ENCODE measurements at places on chromosomes 4 and X. TPM values are rescaled to one million over a fixed set of nuclear protein-coding genes. Genes with fewer than 3 reads are reported as not detected.

ETDA gene
- total RNA-seq = not detected

CDS1 gene
- 2.0 TPM for total RNA-seq

CFI gene
- 2.6 TPM for total RNA-seq

ABLIM2 gene
- total RNA-seq = 0.74 TPM

GYG2 gene
- 4.5 TPM for total RNA-seq

HS6ST2 gene
- 1.1 TPM for total RNA-seq

SLC10A4 gene
- 0.28 TPM for total RNA-seq

GJB1 gene
- not detected for total RNA-seq

SCARB2 gene
- total RNA-seq = 181 TPM

GLRA3 gene
- not detected for total RNA-seq

GRCh38 chr4:146359771-146360170 is 145.4 kb downstream of the REELD1 start:
- DNase-seq = no peak

DNA sequence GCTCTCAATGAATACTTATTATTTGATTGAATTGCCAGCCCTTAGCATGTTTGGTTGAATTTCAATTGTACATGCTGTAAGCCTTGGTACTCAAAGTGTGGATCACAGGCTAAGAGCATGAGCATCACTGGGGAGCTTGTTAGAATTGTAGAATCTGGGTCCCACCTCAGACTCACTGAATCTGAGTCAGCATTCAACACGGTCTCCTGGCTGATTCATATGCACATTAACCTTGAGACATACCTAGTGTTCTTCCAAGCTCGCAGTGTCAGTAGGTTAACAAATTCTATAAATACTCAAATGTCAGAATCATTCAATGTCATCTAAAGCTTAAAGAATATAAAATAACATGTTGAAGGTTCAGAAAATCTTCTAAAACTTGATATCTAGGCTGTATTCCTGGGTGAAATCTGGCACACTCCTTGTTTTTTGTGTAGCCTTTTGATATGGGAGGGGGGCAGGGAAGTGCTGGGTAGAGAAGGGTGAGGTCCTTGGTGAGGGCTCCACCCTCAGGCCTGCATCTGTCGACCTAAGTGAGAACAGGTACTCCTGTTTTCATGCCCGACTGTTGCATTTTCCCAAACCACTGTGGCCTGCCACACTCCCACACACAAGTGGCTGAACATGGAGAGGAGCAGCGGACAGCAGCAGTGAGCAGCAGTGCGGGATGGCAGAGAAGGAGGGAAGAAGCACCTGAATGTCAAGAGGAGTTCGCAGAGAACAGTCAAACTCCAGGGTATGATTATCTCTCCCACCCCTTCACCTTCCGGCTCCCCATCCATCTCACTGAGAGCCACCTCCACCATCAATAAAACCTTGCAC is 529.6 kb upstream of the IGFBP7 start:
- no peak for DNase-seq

DNA sequence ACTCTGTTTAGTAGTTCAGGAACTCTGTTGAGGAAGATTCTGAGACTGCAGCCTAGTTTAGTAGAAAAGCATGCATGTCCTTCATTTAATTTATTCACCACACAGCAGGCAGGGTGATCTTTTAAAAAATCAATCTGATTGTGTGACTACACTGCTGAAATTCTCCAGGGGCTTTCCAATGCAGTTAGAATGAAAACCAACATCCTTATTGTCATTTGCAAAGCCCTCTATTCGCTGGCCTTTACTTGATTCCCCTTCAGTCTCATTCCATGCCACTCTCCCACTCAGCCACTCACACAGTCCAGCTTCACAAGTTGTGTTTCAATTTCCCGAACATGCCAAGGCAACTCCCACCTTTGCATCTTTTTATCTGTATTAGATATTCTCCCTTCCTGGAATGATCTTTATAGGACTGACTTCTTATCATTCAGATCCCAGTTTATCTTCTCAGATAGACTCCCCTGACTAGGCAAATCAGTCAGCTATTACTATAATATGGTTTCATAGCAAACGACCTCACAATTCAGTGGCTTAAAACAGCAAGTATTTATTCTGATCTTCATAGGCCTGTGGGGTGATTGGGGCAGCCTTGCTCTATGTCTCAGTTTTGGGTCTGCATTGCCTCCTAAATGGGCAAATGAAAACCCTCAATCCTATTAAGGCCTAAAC is 21.3 kb upstream of the FTHL17 start:
- no peak for DNase-seq

GRCh38 chr4:1171311-1172227 is 814 bp downstream of the SPON2 start:
- DNase-seq = no peak

DNA sequence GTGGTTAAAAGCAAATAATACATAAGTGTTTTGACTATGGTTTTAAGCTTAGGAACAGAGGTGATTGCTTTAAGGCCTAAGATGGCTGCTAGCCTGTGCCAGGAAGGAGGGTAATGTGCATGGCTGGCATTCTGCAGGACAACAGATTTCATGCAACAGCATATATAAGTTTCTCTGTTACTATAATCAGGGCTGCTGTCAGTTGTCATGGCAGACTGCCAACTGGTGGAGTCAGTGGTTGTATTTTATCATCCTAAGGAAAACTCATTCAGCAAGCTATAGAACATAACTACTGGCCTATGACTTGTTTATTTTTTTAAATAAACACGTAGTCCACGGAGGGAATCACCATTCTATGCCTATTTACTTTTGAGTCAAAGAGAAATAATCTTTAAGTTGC is 77.7 kb upstream of the DCAF8L1 start:
- DNase-seq = no peak

GRCh38 chrX:100905620-100906019 is 23.1 kb downstream of the XKRX start:
- no peak for DNase-seq

- DNase-seq = no peak
These were observed 48.9 kb upstream of the TENM3 start for GRCh38 chr4:182194091-182194824.

DNA sequence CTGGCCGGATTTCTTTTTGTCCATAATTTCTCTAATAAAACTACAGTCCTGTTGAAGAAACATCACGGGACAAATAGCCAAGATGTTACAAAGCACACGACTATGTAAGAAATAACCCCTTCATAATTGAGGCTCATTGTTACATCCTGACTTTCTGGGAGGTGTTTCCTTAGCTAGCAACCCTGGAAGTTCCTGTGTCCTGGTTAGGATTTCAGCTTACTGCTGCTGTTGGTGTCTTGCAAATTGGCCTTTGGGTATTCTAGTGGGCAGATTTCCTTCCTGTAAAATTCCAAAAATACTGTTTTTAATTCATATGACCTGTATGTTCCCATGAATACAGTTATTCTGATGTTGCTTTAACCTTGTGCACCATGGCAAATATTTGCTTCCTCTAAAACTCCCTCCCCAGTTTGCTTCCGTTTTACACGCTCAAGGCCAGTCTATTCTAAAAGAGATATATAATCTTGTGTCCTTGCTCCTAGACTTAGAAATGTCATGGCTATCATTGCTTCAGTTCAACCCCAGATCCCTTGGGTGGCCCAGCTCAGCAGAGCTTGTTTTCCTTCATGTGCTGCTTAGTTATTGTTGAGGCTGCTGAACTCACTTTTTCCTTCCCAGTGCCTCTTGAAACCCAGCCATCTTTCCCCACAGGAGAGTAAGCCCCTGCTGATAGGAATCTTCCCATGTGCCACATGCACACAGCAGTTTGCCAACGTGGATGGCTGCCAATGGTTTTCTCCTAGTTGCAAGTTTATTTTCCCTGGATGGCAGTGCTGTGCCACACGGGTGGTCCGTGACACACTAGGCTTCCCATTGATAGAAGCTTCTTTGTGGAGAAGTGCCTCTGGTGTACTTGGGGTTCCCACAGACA is 75.8 kb downstream of the TSPAN7 start:
- DNase-seq = no peak

GRCh38 chr4:167883266-167883665 is 209.1 kb upstream of the ANXA10 start:
- DNase-seq = no peak

DNA sequence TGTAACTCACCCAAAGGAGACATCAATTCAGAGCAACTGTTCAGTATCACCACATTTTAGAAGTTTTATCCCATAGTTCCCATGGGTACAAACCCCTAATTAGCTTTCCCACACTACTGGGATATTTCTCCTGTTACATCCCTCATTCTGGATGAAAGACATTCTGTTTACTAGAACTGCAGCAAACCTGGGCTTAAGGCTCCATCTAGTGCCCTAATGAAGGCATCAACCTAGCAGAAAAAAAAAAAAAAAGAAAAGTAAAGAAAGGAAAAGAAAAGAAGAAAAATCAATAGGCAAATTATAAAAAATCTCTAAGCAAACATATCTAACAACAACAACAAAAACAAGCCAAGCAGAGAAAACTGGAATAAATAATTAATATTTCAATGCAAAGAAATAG is 133.7 kb upstream of the CPXCR1 start:
- DNase-seq = peak; percentile 5

- no peak for DNase-seq
These were observed 20.7 kb upstream of the BCLAF3 start for GRCh38 chrX:20011608-20012007.

DNA sequence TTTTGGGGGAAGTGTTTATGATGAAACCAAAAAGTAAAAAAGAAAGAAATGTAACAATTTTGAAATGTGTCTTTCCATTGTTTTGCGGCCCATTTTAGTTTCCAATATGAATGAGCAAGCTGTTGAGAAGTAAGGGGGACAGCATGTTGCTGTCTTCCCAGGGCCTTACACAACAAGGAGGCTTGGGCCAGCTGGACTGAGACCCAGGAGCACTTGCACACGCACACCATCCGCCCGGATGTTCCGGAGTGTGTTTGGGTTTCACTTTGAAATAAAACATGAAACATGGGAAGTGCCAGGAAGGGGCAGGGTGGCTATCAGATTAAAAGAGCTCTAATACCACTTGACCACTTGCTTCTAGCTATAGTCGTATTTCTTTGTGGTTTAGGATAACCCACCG is 144.4 kb downstream of the NHS start:
- DNase-seq = no peak

- DNase-seq = no peak
These were observed 41.5 kb downstream of the KIAA0232 start for GRCh38 chr4:6824071-6824470.

DNA sequence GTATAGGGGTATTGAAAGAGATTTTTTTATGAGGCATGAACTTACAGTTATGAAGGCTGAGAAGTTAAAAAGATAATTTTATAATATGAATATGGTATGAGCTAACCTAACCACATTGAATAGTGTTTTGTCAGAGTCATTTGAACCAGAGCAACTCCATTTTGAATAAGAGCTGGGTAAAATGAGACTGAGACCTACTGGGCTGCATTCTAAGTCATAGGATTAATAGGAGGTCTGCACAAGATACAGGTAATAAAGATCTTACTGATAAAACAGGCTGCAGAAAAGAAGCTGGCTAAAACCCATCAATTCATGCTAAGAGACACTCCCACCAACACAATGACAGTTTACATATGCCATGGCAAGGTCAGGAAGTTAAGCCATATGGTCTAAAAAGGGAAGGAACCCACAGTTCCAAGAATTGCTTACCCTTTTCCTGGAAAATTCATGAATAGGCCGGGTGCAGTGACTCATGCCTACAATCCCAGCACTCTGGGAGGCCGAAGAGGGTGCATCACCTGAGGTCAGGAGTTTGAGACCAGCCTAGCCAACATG is 209.2 kb downstream of the TECRL start:
- no peak for DNase-seq

DNA sequence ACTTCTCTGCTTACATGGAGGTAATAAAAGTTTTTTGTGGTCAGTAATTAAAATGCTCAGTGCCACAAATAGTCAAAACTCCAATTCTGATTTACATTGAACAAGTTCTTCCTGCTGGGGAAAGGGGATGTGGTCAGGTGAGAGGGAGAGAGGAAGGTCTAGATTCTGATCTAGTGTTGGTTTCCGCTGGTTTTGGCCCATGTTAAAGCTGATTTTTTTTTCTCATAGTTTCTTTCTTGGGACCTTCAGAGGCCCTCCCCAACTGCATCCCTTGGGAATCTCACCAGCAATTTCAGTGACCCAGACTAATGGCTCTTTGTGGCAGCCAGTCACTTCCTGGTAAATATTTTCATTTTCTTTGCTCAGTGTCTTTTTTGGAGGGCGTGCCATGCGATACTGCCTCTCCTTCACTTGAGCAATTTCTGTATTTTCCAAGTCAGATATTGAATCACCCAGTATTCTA is 332.7 kb downstream of the RAPGEF2 start:
- DNase-seq = no peak

GRCh38 chr4:56078866-56079265 is 130.1 kb downstream of the CEP135 start:
- no peak for DNase-seq

DNA sequence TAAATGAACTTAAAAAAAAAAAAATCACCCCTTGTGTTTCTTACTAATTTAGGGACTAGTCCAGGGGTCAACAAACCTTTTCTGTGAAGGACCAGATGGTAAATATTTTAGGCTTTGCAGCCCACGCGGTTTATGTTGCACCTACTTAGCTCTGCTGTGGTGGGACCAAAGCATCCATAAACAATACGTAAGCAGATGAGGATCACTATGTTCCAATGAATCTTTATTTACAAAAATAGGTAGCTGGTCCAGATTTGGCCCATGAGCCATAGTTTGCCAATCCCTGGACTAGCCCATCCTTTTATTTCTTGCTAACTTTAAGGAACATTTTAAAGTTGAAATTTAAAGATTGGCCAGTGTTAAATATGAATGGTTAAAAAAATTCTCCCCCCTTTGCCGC is 95.3 kb downstream of the AFF1 start:
- no peak for DNase-seq

GRCh38 chrX:136712650-136713310 is 64.8 kb downstream of the CD40LG start:
- no peak for DNase-seq

DNA sequence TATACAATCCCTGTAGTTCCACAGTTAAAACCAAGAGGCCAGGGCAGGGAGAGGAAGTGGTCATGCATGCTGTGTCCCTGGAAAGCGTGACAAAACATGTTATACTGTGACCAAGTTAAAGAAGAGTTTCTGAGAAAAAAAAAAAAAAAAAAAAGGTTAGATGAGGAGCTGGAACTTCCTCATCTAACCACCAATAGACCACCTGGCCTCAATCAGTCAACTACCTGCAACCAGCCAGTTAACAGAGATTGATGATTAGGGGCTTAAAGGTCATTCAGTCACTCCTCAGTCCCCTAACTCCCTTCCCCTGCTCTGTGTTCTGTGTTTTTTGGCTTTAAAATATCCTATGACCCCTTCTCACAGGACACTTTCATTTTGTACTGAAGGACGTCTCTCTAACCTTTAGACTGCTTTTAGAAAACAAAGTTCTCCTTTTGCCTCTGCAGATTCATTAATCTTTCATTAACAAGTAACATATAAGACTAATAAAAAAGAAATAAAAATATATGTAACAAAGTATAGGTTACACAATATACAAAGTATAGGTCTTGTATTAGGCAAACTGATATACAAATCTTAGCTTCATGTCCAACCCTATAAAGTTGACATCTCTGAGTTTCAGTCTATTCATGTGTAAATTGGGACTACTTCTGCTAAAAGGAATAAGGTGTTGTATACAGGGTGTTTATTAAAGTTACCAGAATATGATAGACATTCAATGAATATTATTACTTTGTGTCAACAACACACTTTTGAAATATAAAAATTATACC is 179.1 kb upstream of the NDST4 start:
- no peak for DNase-seq

GRCh38 chr4:153116801-153117200 is 87.4 kb upstream of the TRIM2 start:
- DNase-seq = no peak

Measured in endothelial cell (in vitro differentiated cells).